Gastrocnemius medialis (tissue), 4 donors: ENCODE measurements at places on chromosomes 12 and 14. TPM values are rescaled to one million over a fixed set of nuclear protein-coding genes. Genes with fewer than 3 reads are reported as not detected.

The GLIPR1L1 gene
- total RNA-seq, result not detected

DNA sequence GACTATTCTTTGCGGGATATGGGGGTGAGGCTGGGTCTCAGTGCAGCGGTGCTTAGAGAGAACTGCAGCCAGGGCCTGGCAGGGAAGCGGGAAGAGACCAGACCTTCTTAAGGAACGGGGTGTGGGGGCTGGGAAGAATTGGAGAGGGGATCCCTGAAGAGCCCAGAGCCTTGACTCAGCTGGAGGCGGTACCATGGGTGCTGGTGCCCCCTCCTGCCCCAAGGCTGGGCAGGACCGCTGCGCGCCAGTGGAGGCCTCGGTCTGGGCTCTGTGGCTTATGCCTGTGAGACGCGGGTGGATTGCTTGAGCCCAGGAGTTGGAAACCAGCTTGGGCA, 1.3 kb upstream of the RNU7-1 start:
- no peaks in the 10 kb centered on the region for H3K36me3 ChIP-seq
- H3K4me1 ChIP-seq, result peaks cover 47% of the 10 kb centered on the region
- DNase-seq, result peak; percentile 43
- H3K27ac ChIP-seq, result peak overlapping the region; percentile 93
- H3K4me3 ChIP-seq, result no peak overlapping the region

DNA sequence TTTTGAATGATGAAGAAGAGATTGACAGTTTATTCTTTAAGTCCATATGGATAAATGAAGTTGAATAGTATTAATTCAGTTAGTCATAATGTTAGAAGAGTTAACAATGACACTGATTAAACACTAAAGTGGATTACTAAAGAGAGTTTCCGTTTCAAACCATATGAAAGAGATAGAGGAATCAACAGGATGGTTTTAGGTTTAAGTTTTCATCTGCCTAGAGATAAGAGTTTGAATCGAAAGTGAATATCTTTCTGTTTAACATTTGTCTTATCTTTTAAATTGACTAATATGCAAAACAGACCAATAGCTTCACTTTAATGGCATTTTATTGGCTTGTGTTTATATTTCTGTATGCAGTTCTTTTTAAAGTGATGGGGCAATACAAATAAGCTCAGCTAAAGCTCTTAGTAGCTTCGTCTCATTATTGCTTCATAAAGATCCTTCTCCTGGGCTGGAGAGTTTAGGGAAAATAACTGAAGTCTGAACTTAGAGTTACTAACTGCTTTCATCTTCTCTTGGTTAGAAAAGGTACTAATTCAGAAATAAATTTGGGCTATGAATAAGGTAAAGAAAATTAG, 66.0 kb downstream of the MIPOL1 start:
- no peaks in the 10 kb centered on the region for H3K36me3 ChIP-seq
- no peak for DNase-seq
- no peaks in the 10 kb centered on the region for H3K27me3 ChIP-seq
- no peak overlapping the region for H3K4me3 ChIP-seq
- no peak overlapping the region for H3K27ac ChIP-seq

- no peak overlapping the region for H3K27ac ChIP-seq
- H3K27me3 ChIP-seq, result no peaks in the 10 kb centered on the region
- no peak overlapping the region for H3K4me3 ChIP-seq
- DNase-seq, result no peak
- H3K4me1 ChIP-seq, result no peaks in the 10 kb centered on the region
These were observed 95.6 kb downstream of the BCL11B start for GRCh38 chr14:99176156-99176945.

DNA sequence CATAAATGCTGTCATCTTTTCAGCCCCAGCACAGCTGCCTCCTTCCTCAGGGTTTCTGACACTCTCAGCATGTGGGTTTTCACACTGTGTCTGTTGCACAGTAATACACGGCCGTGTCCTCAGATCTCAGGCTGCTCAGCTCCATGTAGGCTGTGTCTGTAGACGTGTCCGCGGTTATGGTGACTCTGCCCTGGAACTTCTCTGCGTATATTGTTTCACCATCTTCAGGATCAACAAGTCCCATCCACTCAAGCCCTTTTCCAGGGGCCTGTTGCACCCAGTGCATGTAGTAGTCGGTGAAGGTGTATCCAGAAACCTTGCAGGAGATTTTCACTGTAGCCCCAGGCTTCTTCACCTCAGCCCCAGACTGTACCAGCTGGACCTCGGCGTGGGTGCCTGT, 1210.6 kb downstream of the TMEM121 start:
- no peaks in the 10 kb centered on the region for H3K36me3 ChIP-seq
- H3K4me1 ChIP-seq, result no peaks in the 10 kb centered on the region
- no peak for DNase-seq
- no peak overlapping the region for H3K27ac ChIP-seq

DNA sequence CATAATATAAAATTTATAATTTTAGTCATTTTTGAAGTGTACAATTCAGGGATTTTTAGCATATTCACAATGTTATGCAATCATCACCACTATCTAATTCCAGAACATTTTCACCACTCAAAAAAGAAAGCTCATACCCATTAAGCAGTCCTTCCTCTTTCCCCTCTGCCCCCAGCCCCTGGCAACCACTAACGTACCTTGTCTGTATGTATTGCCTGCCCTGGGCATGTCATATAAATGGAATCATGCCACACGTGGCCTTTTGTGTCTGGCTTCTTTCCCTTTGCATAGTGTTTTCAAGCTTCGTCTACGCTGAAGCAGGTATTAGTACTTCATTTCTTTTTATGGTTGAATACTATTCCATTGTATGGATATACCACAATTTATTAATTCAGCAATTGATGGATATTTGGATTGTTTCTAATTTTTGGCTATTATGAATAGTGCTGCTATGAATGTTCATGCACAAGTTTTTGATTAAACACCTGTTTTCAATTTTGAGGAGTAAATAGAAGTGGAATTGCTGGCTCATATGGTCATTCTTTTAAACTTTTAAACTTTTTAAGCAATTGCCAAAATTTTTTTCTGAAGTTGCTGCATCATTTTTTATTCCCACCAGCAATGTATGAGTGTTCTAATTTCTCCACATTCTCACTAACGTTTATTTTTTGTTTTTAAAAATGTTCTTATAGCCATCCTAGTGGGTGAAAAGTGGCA, 1.6 kb upstream of the SSTR1 start:
- no peak overlapping the region for H3K27ac ChIP-seq
- H3K36me3 ChIP-seq, result no peaks in the 10 kb centered on the region
- H3K27me3 ChIP-seq, result peaks cover 29% of the 10 kb centered on the region
- no peak overlapping the region for H3K4me3 ChIP-seq
- H3K4me1 ChIP-seq, result peaks cover 4% of the 10 kb centered on the region

The NEMF gene
- total RNA-seq, result 67.7 TPM

DNA sequence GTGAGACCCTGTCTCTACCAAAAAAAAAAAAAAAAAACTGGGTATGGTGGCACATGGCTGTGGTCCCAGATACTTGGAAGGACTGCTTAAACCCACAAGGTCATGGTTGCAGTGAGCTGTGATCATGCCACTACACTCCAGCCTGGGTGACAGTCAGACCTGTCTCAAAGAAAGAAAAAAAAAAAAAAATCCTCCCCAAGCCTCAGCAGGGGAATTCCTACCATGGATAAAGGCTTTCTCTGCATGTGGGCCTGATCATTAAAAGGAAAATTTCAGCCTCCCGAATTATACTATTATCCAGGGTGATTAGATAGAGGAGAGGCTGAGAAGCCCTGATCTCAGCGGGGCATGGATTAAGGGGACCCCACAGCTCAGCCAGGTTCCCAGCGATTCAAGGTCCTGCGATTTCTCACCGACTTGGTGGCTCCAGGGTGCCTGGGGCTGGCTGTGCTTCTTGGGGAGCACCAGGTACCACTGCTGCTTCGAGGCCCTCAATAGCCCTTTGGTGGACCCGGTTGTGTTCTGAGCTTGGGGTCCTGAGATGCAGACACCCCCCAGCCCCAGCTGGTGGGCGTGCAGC, 5.6 kb downstream of the SH2B3 start:
- no peaks in the 10 kb centered on the region for H3K27me3 ChIP-seq
- peak overlapping the region; percentile 83 for H3K27ac ChIP-seq
- H3K4me3 ChIP-seq, result no peak overlapping the region
- no peak for DNase-seq
- no peaks in the 10 kb centered on the region for H3K36me3 ChIP-seq
- H3K4me1 ChIP-seq, result peaks cover 70% of the 10 kb centered on the region

- no peaks in the 10 kb centered on the region for H3K36me3 ChIP-seq
- peak; percentile 82 for DNase-seq
- no peak overlapping the region for H3K27ac ChIP-seq
- no peak overlapping the region for H3K4me3 ChIP-seq
- H3K4me1 ChIP-seq, result peaks cover 7% of the 10 kb centered on the region
These were observed 26.0 kb upstream of the PTGR2 start for GRCh38 chr14:73825551-73826188.

DNA sequence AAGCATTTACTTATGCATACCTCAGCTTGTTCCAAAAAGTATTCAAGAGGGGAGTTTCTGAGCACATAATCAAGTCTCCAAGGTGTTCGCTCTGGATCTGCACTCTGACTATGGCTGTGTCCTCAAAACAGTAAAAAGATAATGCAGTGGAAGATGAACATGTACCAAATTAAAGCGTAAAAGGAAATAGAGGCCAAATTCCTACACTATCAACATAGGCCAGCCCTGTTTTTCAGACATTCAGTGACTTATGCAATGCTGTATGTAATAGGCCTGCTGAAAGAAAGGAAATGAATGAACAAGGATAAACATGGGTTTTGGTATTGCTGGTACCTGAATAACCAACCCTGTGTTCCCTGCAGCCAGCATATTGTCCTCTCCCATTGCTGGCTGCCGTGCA, 115.7 kb downstream of the SAMD4A start:
- no peak overlapping the region for H3K4me3 ChIP-seq
- no peaks in the 10 kb centered on the region for H3K36me3 ChIP-seq
- no peaks in the 10 kb centered on the region for H3K27me3 ChIP-seq
- peaks cover 52% of the 10 kb centered on the region for H3K4me1 ChIP-seq

DNA sequence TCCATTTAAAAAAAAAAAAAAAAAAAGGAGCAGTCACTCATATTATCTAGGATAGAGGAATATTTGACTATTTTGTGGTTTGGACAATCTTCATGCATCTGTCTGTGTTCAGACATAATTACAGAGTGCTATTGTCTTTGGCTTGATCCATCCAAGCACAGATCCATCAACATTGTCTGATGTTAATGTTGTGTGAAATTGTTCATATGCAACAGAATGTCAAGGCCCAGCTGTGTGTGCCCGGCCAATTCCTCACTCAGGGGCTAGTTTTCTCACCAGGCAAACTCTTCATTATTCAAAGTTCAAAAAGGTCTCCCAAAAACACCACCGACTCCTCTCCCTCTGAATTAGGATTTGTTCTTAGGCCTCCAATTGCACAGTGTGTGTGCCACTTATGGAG, 324.9 kb upstream of the TMTC1 start:
- H3K27ac ChIP-seq, result no peak overlapping the region
- no peaks in the 10 kb centered on the region for H3K27me3 ChIP-seq
- no peak overlapping the region for H3K4me3 ChIP-seq
- H3K4me1 ChIP-seq, result no peaks in the 10 kb centered on the region
- DNase-seq, result no peak

The OVCH1 gene
- total RNA-seq, result 0.10 TPM

The CCDC59 gene
- total RNA-seq, result 49.7 TPM

The SLC4A8 gene
- not detected for total RNA-seq

DNA sequence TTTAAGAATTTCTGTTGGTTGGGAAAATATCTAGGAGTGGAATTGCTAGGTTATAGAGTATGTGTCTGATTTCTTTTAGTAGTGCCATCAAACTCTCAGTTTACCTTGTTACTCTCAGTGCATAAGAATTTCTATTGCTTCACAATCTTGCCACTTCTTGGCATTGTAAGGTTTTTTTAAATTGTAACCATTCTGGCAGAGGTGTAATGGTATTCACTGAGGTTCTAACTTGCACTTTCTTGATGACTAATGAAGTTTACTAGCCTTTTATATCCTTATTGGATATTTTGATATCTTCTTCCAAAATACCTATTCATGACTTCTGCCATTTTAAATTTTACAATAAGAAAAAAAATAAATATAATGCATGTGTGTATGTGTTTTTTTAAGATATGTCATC, 478.0 kb downstream of the NAV3 start:
- no peaks in the 10 kb centered on the region for H3K4me1 ChIP-seq
- no peaks in the 10 kb centered on the region for H3K36me3 ChIP-seq

GRCh38 chr14:52248057-52248456, 19.4 kb upstream of the PTGDR start:
- no peak overlapping the region for H3K4me3 ChIP-seq
- no peaks in the 10 kb centered on the region for H3K4me1 ChIP-seq
- H3K36me3 ChIP-seq, result no peaks in the 10 kb centered on the region
- no peaks in the 10 kb centered on the region for H3K27me3 ChIP-seq
- DNase-seq, result no peak

GRCh38 chr12:122327494-122328385, 61.4 kb upstream of the VPS33A start:
- no peaks in the 10 kb centered on the region for H3K36me3 ChIP-seq
- H3K27ac ChIP-seq, result peak overlapping the region; percentile 15
- H3K4me3 ChIP-seq, result no peak overlapping the region
- peaks cover 17% of the 10 kb centered on the region for H3K4me1 ChIP-seq
- no peak for DNase-seq

The CDKL1 gene
- 1.8 TPM for total RNA-seq

DNA sequence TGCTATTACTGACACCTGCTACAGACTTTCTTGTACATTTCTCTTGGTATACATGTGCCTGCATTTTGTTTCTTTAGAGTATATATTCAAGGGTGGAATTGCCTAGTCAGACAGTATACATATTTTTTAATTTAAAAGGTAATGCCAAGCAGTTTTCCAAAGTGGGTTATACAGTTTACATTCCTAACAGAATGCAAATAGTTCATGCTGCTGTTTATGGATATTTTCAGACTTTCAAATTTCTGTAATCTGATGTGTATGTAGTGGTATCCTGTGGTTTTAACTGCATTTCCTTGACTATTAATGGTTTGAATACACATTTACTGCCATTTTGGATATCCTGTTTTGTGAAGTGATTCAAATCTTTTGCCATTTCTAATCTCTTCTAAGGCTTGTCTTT, 55.5 kb upstream of the VCPKMT start:
- no peak overlapping the region for H3K4me3 ChIP-seq
- DNase-seq, result no peak
- H3K27me3 ChIP-seq, result no peaks in the 10 kb centered on the region
- no peaks in the 10 kb centered on the region for H3K4me1 ChIP-seq

DNA sequence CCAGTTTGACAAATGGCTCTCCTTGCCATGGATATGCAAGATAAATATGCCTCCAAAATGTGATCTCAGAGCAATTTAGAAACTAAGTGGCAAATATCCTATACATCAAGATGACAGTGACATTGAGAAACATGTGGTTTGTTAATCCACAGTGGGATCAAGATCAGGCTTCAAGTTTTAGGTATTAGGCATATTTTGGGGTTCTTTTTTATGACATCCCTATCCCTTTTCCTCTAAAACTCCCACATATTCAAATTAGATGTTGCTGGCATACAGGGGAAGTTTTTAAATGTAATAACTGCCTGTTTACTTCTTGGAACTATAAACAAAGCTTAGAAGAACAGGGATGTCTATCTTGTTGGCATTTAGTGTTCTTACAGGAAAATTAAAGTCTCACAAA, 179.4 kb downstream of the CRADD start:
- H3K4me1 ChIP-seq, result peaks cover 6% of the 10 kb centered on the region
- no peak for DNase-seq
- H3K36me3 ChIP-seq, result no peaks in the 10 kb centered on the region

The CLEC4A gene
- total RNA-seq, result not detected

GRCh38 chr12:51771008-51771407, 77.5 kb downstream of the FIGNL2 start:
- no peaks in the 10 kb centered on the region for H3K4me1 ChIP-seq
- no peak for DNase-seq
- H3K4me3 ChIP-seq, result no peak overlapping the region
- H3K36me3 ChIP-seq, result no peaks in the 10 kb centered on the region
- H3K27ac ChIP-seq, result no peak overlapping the region

GRCh38 chr12:20211981-20212421, 156.3 kb upstream of the PDE3A start:
- peaks cover 10% of the 10 kb centered on the region for H3K4me1 ChIP-seq
- DNase-seq, result no peak
- H3K36me3 ChIP-seq, result no peaks in the 10 kb centered on the region
- no peaks in the 10 kb centered on the region for H3K27me3 ChIP-seq
- H3K27ac ChIP-seq, result peak overlapping the region; percentile 54

The KCNA5 gene
- 0.52 TPM for total RNA-seq
